Activated T-helper 17 cell treated with anti-CD3 and anti-CD28 coated beads, Interleukin-2, amount 50 U/mL, for 72 hours (primary cell): ENCODE measurements at places on chromosomes 7 and 10.
A peak's percentile ranks its signal among the peaks of the same experiment; 100 is the strongest.

- ATAC-seq: no peak
Observed at GRCh38 chr7:19362099-19362498, 216.9 kb upstream of the FERD3L start.

DNA sequence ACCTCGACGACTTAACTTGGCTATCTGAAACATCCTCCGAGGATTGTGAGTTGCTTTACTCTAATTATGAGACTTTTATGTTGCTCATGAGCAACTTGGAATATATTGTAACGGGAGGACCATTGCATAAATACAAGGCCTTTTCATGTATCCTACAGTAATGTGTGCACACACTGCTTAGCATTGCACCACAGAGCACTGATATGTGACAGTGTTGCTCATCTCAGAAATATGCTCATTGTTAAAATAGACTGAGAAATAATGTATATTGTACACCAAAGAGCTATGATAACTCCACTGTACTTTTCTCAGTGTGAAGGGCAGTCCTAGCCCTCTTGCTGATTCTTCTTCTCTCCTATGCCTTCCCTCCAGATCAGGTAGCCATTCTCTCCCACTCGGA is 102.8 kb upstream of the CDK13 start:
- ATAC-seq: no peak

- peak; percentile 41 for ATAC-seq
Observed at GRCh38 chr10:133235265-133235855, 2.3 kb upstream of the VENTX start.

- ATAC-seq: no peak
Observed at GRCh38 chr7:50805447-50806125, 22.9 kb upstream of the GRB10 start.

- no peak for ATAC-seq
Observed at GRCh38 chr10:101617102-101617823, 29.1 kb downstream of the DPCD start.

DNA sequence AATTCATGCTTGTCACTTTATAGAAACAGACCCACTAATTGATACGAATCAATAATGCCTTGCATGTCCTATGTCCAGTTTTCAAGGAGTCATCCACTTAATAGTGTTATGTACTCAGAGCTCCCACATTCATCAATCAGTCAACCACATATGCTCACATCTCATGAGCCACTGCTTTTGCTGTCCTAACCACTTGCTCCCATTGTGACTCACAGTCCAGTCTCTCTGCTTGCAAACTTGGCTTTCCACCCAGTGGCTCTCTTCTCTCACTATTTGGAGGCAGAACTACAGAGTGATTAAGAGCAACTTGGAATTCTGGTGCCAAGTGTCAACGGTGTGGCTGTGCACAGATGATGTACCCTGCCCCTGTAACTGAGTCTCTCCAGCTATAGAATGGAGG is 166.0 kb downstream of the SNX13 start:
- ATAC-seq: no peak

GRCh38 chr7:30278376-30278775 is 6.0 kb upstream of the ZNRF2 start:
- ATAC-seq: no peak

- no peak for ATAC-seq
Observed at GRCh38 chr10:72164617-72165016, 51.2 kb upstream of the ANAPC16 start.

DNA sequence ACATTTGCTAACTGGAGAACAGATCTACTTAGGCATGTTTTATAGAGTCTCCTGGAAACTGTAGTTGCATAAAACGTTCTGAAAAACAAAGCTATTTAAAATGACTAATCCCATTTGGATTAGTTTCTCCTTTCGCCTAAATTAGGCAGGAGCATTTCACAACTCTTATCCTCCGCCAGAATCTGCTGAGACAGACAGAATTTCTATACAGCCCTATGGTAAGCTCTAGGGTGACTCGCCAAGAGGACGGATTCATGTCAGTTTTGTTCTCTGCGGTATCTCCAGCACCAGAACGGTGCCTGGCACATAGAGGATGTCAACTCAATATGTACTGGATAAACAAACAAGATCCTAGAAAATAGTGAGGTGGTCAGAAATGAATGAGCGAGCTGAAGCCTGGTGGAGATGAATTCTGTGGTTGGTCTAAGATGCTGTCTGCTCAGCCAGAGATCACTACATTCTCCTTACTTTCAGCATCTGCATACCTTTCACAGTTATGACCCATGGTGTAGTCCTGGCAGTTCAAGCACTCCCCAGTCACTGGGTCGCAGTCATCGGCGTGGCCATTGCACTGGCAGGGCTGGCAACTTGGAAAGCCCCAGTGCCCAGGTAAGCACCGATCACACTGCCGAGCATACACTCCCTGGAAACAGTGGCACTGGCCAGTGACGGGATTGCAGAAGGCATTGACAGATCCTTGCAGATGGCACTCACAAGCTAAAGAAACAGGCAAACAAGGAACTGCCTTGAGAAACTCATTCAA is 44.0 kb downstream of the LAMB1 start:
- ATAC-seq: no peak

DNA sequence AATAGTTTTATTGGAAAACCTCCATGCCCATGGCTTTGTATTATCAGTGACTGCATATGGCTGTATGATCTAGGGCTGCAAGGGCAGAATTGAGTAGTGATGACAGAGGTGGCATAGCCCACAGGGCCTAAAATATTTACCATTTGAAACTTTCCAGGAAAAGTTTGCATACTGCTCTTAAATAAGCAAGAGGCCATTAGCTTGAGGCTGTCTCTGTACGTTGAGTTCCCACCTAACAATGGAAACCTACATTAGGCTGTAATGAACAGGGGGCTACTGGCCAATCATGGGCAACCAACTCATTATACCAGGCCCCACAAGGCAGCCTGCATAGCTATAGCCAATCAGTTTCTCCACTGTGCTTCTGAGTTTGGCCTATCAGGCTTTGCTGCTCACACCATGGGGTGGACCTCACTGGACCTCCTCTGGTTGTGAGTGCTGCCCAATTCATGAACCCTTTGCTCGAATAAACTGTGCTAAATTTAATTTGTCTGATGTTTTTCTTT is 673 bp upstream of the ST8SIA6 start:
- ATAC-seq: no peak

DNA sequence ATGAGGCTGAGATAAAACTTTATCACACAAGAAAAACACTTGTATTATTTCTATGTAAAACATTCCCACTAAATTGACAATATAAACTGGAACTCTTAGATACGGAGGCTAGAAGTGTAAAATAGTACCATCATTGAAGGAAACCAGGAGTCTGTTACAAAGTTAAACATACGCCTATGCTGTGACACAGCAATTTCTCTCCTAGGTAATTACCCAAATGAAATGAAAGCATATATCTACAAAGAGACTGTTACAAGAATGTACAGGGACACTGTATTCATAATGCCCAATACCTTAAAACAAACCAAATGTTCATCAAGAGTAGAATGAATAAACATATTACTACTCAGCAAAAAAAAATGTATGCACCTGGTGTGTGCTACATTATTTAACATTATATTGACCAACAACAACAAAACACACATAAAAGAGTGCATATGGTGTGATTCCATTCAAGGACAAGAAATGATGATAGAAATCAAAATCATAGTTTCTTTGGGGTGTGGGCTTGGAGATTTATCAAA is 33.2 kb upstream of the ELAPOR2 start:
- no peak for ATAC-seq

GRCh38 chr7:149448961-149449360 is 11.9 kb downstream of the ZNF777 start:
- ATAC-seq: no peak

- no peak for ATAC-seq
Observed at GRCh38 chr7:25083201-25083600, 41.9 kb downstream of the CYCS start.
